Pancreas (tissue), 10 donors: ENCODE measurements at places on chromosomes 4 and X. TPM values are rescaled to one million over a fixed set of nuclear protein-coding genes. Genes with fewer than 3 reads are reported as not detected.

HMX1 gene
- not detected for polyA plus RNA-seq

MAGEA9B gene
- not detected for polyA plus RNA-seq

FRMD7 gene
- 0.02 TPM for polyA plus RNA-seq

PROM1 gene
- polyA plus RNA-seq = 31.3 TPM

NDP gene
- polyA plus RNA-seq = not detected

TAF7L gene
- 0.05 TPM for polyA plus RNA-seq

NPFFR2 gene
- not detected for polyA plus RNA-seq

DNA sequence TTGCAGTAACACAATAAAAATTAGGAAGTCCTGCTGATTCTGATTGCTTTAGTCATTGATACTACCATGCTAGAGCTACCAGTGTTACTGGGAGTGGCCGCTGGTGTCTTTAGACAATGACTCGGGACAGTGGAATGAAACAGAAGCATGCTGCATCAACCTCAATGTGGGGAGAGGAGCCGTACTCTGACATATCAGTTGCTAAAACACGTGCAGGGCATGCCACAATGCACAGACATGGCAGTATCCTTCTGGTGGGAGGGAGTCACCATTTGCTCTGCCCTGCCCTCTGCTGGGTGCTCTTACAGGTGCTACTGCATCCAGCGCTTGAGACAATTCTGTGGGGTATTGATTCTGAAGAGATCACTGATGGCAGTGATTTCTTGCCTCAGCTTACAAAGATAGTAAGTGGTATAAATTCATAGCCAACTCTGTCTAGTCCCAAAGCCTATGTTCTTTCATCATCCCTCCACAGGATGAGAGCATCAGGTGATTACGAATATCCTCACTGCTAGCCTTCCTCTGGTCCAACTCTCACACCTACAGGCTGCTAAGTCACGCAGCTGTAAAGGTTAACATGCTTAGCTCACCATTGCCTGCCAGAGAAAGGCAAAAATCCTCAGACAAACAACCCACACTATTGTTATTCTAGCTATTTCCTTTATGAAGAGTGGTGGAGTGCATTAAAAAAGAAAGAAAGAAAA is 43.7 kb downstream of the NSG1 start:
- DNase-seq = no peak

- no peak for DNase-seq
Observed at GRCh38 chrX:26387906-26388305, 171.9 kb downstream of the MAGEB5 start.

DNA sequence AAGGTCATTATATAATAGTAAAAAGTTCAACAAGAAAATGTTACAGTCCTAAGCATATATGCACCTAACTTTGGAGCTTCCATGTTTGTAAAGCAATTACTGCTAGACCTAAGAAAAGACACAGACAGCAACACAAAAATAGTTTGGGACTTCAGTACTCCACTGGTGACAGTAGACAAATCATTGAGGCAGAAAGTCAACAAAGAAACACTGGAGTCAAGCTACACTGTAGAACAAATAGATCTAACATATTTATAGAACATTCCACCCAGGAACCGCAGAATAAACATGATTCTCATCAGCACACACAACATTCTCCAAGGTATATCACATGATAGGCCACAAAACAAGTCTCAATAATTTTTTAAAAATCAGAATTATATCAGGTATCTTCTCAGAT is 42.6 kb downstream of the ARFIP1 start:
- no peak for DNase-seq

DNA sequence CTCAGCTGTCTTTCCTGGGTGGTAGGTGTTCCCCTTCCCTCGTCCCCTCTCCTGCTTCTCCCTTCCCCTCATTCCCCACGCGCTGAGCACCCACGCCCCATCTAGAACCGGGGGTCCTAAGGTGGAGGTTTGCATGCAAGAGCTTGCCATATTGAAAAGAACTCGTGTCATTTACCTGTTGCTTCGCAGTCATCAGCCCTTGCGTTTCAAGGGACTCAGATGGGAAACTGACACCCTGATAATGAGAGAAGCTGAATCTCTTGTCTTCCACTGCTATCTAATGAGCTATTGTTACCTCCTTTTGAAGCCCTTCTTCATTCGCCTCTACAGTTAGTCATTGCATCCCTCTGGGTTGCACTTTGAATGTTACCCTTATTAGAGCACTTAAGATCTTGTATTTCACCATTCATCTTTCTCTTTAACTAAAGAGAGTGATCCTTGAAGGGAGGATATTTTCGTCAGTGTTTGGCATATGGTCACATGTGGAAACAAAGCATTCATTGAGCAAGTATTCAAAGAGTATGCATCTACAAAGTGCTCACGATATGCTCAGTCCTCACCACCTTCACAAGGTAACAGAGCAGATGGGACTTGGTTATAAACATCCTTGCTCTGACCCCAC is 25.7 kb downstream of the ARL9 start:
- DNase-seq = no peak

DNA sequence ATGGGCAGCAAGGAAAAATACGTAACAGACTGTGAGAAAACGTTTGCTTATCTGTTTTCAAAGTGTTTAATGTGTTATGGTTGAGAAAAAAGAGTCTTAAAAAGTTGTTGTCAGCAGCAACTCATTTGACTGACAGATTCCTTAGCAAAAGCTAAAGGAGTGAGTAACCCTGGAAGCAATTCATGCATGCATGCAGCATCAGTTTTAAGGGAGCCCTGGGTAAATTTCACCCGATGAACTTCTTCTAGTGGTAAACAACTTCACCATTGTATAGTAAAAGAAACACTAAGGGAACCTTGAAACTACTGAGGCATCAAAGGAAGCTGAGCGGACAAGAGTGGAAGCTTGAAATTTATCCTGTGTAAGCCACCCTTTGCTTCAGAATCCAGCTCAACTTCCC is 583.2 kb upstream of the INTU start:
- no peak for DNase-seq

DNA sequence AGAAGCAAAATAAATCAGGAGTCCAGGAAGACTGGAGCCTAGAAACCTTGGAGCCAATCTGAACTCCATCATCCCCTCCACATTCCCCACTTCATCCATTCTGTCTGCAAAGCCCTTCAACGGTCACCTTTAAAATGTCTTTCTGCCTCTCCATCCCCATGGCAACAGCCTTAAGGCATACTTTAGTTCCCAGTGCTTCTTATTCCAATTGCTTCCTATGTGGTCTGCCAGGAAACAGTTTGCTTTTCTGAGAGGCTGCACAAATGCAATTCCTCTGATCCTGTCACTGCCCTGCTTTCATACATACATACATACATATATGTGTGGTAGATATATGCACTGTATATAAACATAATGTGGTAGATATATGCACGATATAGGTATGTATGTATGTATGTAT is 786 bp upstream of the MAGEH1 start:
- no peak for DNase-seq

DNA sequence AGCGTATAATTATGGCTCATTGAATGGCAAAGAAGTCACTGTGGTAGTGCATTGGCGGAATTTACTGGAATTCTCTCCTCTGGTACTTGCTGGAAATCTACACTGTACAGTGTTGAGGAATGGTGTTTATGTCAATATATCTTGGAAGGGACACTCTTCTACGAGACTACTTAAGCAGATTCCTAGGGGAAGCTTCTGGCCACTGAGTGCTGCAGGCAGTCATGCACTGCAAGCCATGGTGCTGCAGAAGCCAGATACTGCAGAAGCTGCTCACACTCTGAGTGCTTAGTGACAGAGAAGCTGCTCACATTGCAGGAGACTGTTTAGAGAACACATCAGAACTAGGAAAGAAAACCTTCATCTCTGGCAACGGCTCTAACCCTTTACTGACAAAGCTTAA is 725.0 kb downstream of the CCSER1 start:
- no peak for DNase-seq

DNA sequence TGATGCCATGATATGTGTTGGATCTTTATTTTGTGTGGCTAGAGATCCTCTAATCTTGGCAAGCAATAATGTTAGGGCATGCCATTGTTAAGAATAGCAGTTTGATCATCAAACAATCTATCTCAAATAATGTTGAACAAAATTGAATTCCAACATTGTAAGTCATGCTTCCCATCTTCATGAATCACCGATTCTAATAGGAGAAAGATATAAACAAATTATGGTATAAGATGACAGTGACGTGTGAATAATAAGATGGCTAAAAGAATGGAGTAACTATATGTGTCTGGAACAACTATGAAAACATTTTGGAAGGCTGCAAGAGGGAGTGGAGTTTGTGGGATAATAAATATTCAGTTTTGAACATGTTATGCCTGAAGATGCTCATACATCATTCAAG is 208.4 kb downstream of the DTHD1 start:
- DNase-seq = no peak

DNA sequence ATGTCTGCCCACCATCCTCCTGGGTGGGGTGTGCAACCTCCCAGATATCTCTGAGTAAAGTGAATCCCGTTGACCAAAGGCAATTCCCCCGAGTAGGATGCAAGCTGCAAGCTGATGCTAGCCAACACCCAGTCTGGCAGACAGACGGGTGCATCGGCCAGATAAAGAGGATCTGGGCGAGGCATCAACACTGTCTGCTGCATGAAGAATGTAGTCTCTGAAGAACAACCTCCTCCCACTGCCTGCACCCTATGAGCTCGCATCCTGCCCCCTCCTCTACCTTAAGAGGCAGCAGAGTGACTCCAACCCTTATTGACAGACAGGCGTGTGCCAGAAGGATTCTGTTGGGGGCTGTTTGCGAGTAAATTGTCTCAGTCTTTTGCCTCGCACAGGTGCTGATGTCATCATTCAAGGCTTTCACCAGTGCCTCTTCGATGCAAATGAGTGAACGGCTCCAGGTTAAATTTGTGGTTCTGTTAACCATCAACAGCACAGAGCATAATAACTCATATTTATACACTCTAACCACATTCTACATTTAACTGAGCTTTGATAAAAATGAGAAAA is 546.9 kb downstream of the BCOR start:
- no peak for DNase-seq

DNA sequence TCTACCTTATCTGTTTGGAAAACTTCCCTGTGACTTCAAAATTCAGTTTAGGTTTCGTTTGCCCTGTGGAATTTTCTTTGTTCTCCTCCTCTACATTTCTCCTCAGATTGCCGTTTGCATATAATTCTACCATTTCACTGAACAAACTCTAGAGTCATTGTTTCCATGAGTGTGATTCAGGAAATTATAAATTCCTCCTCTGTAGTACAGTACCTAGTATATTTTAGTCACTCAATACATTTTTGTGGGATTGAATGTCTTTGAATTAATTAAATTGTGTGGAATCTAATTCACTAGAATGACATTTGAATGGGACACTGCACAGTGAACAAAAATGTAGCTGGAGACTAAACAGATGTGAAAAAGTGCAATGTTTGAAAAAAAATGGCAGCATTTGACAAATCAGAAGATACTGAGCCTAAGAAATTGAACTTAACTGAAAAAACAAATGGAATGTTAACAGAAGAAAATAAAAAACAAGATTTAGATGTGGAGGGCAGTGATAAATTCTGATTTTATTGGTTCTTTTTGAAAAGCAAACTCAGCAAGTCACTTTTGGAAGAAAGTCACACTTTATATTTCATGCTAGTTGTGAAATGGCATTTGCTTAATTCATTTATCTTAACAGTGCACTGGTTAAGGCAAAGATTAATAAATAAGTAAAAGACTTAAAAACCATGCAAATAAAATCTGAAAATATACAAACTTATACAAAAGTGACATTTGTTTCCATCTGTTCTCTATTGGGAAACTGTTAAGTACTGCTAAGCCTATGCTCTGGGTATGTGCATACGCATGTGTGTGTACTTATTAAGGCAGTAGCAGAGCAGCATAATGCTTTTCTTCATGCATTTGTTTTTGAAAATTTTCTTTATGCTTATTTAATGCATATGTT is 512.3 kb downstream of the FAT4 start:
- no peak for DNase-seq

DNA sequence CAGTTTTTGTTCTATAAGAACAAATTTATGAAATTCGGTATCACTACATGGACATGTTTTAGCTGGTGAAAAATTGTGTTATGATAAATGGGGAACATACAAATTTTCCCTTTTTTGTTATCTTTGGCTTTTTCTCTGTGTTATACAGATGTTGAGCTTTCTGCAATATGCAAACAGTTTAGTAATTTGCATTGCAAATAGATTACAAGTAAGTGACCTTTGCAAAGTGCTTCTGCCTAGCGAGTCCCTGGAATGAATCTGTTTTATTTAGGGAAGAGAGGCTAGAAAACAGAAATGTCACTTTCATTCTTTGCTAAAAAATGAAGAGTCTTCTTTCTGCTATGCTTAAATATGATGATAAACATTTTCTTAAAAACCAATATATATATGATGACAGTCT is 461.0 kb downstream of the RPA4 start:
- no peak for DNase-seq

DNA sequence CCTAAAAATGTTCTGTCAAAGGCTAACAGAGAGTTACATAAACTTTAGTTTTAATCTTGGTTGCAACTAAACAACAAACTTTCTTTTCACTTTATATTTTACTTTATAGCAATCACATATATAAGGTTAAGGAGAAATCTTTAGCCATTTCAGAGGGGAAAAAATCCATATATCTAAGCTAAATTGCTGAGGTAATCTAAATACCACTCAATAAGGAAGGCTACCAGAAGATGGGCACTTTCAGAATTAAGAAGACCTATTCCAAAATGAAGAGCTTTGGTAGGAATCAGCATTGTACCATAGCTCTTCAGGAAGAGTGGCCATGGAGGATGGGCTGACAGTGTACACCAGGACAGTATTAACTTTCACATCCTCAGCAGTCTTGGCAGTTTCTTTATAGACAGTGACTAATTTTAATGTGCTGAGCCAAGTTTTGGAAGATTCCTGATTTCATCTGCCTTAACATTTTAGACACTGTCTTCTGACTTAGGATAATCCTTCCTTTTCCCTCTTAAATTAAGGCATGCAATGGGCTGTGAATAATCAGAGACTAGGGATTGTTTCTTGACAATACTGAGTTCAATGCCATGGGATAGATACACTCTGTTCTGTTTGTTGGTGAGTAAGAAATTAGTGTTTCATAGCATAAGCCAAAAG is 7.1 kb downstream of the FAT4 start:
- no peak for DNase-seq

GRCh38 chr4:172919269-172919668 is 249.3 kb upstream of the GALNT7 start:
- DNase-seq = no peak

GRCh38 chr4:81084029-81084428 is 53.5 kb downstream of the BMP3 start:
- DNase-seq = no peak

DNA sequence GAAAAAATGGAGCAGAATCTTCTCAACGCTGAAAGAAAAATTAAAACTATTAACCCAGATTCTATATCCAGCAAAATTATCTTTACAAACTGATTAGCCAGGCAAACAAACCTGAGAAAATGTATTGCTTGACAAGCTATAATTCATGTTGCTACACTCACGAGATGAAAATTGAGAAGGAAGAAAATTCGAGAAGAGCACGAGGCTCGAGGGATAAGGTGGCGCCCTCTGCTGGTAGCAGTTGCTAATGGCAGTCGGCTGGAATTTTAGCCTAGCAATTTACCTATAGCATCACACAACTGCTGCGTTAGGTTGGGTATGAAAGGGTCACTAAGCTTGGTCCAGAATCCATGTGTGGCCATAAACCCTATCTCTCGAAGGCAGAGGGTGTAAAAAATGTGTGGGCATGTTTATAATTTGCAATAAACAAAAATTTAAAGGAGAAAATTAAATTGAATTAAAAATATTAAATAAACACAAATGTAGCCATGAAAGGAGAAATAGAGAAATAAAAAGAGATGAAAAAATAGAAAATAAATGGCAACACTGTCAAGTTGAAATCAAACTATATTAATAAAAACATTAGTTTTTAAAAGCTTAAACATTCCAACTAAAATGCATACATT is 126.6 kb downstream of the PPP4R3C start:
- DNase-seq = peak; percentile 1

GRCh38 chr4:7266525-7267292 is 74.4 kb downstream of the SORCS2 start:
- no peak for DNase-seq
